Stimulated activated naive CD4-positive, alpha-beta T cell treated with Interleukin-2 at 50 U/mL for 16 hours (primary cell): ENCODE measurements at places on chromosomes 7 and 10.

GRCh38 chr10:22740180-22740579, 25.8 kb upstream of the PIP4K2A start:
- DNase-seq, result no peak

GRCh38 chr10:63744060-63744941, 223.1 kb downstream of the REEP3 start:
- no peak for DNase-seq

DNA sequence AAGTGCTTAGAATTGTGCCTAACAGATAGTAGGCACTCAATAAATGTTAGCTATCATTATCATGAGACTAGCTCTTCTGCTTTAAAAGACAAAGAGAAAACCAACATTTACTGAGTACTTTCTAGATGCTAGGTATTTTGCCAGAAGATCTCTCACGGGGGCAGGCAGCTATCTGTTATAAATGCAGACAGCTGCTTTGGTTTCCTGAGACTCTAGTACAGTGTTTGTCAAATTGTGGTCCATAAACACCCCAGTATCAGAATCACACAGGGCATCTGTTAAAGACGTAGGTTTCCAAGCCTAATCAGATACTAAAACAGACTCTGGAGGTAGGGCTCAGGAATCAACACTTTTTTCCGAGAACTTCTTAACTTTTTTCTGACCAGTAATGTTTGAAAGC, 13.9 kb downstream of the FAM133B start:
- DNase-seq, result no peak

GRCh38 chr10:49299816-49300139, 808 bp downstream of the C10orf71 start:
- no peak for DNase-seq

GRCh38 chr10:11344550-11344949, 266.9 kb downstream of the USP6NL start:
- DNase-seq, result no peak

- DNase-seq, result no peak
These were observed 5.2 kb downstream of the RBP3 start for GRCh38 chr10:47353351-47353750.

- DNase-seq, result peak; percentile 84
These were observed 42.8 kb downstream of the FOXL3 start for GRCh38 chr7:332646-333392.

- DNase-seq, result no peak
These were observed 119.5 kb downstream of the TRRAP start for GRCh38 chr7:98997846-98998245.

DNA sequence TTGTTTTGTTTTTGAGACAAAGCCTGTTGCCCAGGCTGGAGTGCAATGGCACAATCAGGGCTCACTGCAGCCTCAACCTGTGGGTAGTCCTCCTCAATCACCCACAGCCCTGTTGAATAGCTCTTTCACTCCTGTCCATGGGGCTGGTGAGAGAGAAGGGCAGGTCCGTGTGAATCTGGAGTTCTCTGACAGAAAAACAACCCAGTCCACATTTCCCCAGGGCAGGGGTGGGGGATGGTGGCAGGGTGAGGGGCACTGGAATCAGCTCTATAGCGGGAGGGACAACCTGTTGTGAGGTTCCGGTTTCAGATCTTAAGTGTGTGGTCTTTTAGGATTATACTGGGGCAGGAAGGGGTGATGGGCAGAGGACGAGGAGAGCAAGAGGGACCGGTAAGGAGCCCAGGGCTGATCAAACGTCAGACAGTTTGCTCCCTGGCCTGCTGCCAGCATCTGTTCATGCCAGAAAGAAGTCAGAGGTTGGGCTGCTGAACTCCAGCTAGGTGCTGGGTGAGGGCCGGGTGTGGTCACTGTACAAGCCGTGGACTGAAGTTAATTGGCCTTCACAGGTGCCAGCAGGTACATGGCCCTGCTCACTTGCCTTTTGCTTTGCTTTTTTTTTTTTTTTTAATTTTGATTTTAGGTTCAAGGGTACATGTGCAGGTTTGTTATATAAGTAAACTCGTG, 33.2 kb upstream of the MKRN1 start:
- DNase-seq, result no peak

- no peak for DNase-seq
These were observed 17.3 kb upstream of the INPP5A start for GRCh38 chr10:132520177-132520811.

DNA sequence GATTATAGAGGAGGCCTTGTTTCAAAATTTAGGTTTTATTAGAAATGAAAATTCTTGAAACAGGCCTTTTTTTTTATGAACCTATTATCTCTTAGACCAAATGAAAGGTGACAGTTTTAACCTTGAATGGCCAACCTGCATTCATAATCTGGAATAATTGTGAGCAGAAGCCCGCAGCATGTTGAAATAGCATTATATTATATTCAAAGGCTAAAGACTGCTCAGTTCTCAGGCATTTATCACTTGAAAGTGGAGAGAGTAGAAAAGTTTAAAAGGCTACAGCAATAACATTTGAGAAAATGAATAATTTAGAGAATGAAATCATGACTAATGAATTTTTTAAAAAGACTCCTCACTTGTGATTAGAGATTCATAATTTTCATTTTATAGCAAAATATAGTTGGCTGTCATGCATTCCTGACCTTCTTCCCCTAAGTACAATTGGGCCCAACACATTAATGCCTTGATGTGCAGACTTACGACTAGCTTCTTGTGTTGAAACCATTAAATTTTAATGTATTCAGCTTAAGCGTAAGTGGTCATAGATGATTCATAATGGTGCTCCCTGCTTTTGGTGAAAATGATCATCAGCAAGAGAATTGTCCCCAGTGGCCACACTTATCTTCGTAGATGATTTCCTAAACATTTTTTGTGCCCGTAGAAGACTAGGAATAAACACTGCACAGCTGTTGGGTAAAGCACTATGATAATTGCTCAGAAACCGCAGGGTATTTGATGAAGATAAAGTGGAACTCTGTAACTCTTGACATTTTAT, 346.6 kb upstream of the BMPER start:
- DNase-seq, result no peak

GRCh38 chr7:102830197-102830596, 81.4 kb downstream of the FAM185A start:
- DNase-seq, result no peak

- no peak for DNase-seq
These were observed 1.0 kb upstream of the PTPRE start for GRCh38 chr10:127905848-127906261.

DNA sequence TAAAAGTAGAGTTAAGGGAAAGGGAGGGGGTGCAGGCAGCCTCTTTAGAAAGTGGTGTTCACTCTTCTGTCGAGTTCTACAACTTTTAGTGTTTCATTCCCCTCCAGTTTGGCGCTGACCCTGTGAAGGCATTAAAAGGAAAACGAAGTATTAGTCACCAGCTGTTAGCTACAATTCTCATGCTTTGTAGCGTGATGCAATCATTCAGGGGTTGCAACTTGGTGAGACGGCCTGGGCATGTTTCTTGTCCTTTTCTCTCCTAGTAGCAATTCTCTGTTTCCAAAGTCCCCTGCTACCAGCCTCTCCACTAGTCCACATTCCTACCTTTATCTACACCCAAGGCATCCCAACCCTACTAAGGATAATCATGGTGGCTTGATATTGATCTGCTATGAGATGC, 33.7 kb upstream of the DGKI start:
- DNase-seq, result no peak

- no peak for DNase-seq
These were observed 38.9 kb downstream of the BRAF start for GRCh38 chr7:140885735-140886334.

GRCh38 chr10:51386248-51386885, 312.1 kb downstream of the PRKG1 start:
- DNase-seq, result no peak

DNA sequence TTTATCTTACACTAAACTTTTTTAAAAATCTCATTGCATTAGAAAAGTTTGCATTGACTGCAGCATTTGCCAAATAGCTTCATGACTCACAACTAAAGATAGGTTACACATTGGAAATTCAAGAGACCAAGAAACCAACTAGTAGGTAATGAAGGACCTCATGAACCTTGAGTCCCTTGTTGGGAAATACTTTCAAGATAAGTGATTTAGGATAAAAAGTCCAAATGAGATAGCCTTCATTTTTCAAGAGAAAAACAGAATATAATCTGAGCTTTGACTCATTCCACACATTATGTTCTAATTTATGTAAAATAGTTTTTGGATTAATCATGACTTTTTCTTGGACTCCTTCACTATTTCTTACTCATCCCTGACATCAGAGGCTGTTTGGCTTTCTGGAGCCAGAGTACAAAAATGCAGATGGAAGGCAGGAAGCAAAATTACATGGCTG, 13.1 kb upstream of the LIPF start:
- no peak for DNase-seq

DNA sequence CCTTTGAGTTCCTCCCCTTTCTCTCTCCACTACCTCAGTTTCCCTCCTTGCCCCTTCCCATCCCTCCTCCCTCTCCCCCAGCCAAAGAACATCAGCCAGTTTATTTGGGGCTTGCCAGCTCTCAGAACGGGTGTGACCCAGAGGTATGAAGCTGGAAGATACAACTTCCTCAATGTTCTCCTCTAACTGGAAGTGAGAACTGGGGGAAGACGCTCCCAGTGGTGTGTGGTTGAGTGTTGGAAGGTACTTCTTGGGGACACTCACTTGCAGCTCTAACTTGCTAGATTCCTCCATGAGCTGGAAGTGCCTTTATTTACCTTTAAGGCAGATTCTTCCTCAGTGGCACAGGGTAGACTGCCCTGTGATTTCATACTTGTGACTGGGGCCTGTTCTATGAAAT, 110.5 kb upstream of the HABP2 start:
- DNase-seq, result no peak

DNA sequence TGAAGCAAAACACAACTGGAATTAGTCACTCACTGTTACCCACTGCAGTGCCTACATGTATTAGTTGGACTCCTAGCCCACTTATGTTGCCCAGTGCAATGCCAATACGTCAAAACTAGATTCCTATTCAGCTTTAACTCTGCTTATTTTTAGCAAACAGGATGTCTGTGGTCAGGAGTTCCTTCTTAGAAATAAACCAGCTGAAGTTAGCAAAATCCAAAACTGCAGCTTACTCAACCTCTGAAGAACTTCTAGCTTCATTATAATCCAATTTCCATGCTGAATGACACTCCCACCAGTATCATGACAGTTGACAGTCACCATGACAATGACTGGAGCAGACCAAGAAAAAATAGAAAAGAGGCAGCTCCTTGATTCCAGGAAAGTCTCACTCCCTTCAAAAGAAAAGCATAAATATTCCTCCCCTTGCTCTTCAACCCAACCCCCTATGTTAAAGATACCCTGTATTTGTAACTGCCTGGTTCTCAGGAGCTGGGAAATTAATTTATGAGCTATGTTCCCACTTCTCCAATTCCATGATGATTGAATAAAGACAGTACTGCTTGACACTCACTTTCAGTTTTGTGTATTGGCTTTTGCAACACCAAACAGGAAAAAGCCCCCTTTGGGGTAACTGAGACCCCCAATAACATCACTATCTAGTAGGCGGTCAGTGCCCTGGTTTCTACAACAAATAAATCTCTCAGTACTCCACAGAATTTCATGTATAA, 327.4 kb downstream of the SORCS1 start:
- no peak for DNase-seq

DNA sequence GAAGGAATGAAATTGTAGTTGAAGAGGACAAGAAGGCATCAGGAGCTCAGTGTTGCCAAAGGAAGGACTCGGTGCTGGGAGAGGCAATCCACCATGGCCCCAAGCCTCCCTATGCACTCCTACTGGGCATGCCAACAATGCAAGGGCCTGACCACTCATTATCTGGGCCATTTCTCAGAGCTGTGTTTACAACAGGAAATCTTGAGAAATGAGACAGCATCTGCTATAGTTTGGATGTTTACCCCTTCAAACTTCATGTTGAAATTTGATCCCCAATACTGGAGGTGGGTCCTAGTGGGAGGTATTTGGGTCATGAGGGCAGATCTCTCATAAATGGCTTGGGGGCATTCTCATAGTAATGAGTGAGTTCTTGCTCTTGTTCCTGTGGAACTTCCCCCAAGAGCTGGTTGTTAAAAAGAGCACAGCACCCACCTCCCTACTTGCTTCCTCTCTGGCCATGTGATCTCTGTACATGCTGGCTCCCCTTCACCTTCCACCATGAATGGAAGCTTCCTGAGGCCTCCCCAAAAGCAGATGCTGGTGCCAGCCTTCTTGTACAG, 50.8 kb upstream of the AOAH start:
- DNase-seq, result no peak

DNA sequence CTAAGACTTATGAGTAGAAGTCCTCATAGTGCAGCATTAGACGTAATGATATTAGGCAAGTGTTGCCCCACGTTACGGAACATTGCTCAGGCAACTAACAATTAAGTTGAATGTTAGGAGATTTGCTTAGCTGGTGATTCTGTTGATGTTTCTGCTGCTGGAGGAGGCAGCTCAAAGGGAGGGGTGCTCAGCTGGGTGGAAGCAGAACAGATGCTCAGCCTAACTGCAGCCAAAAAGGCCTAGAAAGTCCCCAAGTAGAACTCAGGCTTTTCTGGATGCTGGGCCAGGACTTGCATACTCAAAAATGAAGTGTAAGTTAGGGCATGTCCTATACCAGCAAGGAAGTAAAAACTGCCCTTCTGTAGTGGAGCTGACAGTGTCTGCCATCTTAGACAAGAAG, 201.4 kb downstream of the ADRA2A start:
- no peak for DNase-seq

- DNase-seq, result no peak
These were observed 26.4 kb upstream of the SNX13 start for GRCh38 chr7:17966706-17967105.

GRCh38 chr7:30163231-30163894, 28.6 kb downstream of the MTURN start:
- no peak for DNase-seq

DNA sequence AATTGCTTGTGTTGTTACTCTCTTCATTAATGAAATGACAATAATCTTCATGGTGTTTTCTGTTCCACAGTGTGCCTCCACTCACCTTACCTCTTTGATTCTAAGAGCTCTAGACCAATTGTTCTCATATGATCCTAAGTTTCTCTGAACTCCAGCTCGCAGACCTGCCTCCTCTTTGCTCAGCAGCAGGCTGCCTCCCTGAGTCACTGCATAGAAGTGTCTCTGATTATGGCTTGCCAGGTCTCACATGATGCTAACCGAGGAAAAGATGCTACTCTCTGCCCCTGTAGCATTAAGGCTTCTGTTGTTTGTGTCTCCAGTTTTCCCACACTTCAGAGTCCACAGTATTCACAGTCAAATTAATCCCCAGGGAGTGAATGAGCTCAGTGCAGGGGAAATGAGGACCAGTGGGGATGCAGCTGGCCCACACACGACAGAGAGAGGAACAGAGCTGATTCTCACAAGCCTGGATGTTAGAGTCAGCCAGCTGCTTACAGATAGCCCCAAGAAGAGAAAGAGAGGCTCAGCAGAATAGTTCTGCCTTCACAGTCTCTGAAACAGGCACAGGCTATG, 145.9 kb upstream of the EGR2 start:
- no peak for DNase-seq

- DNase-seq, result no peak
These were observed 568.0 kb downstream of the ZWINT start for GRCh38 chr10:55793024-55793423.
